ENCODE measurements at places on chromosomes 6 and 20.

DNA sequence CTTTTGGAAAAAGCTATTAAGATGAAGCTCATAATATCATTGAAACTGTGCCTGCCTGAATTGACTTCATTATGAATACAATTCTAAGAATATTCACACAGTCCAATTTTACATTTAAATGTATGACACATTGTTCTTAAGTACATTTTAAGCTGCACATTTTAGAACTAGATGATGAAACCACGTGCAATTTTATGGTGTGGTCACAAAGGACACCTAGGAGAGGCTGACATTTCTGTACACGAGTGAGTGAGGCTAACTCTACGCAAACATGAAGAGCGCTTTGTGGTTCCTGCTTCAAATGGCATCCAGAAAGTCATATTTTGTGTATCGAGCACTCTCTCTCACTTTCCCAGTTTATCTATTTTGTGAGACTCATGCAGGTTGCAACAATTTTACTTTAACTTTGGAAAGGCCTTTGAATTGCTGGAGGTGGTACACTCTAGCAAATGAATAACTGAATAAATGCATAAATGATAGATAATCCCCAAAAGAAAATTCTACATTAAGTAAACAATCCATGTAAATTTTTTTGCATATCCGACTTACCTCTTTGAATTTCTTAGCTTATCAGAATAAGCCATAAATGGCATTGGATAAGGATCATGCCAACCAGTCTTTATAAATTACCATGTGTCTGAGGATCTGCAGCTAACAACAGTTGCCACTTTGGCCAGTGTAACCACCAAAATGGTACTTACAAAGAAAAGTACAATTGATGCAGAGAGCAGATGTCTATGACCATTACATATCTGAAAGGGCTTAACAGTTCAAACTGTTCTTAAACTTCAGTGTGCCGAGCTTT, 97.3 kb downstream of the NRSN1 start:
- no peak for DNase-seq

- no peak for DNase-seq
Observed at GRCh38 chr6:5532941-5533340, 271.6 kb downstream of the FARS2 start.

DNA sequence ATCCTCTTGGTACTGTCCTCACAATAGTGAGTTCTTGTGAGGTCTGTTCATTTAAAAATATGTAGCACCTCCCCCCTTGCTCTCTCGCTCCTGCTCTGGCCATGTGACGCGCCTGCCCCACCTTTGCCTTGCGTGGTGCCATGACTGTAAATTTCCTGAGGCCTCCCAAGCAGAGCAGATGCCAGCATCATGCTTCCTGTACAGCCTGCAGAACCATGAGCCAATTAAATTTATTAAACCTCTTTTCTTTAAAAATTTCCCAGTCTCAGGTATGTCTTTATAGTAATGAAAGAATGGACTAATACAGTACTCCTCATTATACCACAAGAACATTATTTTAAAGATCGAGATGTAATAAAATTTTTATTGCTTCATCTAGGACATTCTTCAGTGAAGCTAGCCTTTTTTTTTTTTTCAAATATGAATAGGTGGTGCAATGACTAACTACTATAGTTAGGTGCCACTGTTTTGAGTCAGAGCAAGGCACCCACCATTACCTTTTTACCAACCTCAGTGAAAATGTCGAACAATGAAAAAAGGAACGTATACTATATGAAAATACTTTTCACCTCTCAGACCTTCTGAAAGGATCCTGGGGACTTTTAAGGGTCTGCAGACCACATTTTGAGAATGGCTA, 191.1 kb upstream of the SGK1 start:
- DNase-seq, result no peak

- no peak for DNase-seq
Observed at GRCh38 chr20:52637201-52637600, 335.0 kb upstream of the TSHZ2 start.

DNA sequence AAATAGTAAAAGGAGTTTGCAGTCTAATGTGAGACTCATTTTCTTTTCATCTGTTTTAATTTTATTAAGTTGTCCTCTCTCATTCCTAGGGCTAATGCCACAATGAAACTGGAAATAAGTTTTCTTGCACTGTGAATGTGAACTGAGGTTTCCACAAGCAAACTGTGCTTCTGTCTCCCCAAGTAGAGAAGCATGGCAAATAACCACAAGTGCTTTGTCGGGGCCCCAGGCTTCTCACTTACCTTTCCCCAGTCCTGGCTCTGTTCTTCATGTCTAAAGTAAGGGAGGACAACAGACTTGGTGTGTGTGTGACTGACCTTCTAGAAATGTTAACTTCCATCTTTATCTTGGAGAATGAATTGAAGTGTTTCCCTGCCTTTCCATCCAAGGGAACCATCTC, 80.8 kb downstream of the CBFA2T2 start:
- DNase-seq, result no peak

DNA sequence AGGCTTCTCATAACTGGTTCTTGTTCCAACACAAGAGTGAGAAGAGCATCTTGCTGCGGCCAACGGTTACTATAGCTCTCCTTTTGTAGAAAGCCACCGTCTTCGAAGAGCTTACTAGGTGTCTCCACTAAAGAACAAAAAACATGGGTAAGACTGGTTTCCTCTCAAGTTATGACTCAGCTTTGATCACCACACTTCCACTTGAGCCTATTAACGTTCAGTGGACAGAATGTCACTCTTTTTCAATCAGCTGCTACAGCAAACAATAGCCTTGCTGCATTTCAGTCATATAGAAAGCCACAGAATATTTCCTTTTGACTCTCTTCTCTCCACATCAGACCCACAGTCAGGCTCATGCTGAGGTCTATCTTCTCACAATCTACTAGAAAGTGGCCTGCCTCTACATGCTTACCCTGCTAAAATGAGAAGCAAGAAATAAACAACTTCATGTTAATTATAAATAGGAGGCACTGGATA, 243.5 kb upstream of the PREP start:
- DNase-seq, result no peak

DNA sequence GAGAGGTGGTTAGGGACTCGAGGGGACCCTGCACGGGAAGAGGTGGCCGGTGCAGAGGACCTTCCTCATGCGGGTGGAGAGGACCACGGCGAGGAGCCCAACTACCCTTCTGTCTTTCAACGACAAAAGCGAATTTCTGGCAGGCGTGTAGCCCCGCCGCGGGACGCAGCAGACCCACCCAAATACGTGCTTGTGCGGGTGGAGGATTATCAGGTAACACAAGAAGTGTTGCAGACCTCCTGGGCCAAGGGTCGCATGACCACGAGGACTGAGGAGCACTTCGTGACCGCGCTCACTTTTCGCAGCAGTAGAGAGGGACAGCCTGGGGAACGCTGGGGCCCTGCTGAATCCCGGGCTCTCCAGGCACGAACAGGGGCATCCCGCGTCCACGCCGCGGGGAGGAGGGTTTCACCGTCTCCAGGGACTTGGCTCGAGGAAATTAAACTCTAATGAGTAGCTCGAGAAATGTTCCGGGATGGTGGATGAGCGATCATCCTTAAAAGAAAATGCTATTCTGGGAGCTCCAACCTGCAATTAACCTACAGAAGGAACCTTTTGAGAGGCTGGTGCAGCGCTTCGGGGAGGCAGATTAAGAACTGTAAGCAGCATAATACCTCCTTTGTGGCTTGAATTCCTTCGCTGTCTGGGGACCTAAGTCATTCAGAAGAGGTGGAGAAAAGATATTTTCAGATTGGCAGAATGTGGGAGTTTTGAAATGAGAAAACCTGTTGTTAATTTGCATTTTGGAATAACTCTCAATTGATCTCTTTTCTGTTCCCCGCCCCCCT, 804 bp downstream of the C6orf141 start:
- no peak for DNase-seq
